ENCODE measurements at places on chromosomes 13 and 19.
A peak's percentile ranks its signal among the peaks of the same experiment; 100 is the strongest.

DNA sequence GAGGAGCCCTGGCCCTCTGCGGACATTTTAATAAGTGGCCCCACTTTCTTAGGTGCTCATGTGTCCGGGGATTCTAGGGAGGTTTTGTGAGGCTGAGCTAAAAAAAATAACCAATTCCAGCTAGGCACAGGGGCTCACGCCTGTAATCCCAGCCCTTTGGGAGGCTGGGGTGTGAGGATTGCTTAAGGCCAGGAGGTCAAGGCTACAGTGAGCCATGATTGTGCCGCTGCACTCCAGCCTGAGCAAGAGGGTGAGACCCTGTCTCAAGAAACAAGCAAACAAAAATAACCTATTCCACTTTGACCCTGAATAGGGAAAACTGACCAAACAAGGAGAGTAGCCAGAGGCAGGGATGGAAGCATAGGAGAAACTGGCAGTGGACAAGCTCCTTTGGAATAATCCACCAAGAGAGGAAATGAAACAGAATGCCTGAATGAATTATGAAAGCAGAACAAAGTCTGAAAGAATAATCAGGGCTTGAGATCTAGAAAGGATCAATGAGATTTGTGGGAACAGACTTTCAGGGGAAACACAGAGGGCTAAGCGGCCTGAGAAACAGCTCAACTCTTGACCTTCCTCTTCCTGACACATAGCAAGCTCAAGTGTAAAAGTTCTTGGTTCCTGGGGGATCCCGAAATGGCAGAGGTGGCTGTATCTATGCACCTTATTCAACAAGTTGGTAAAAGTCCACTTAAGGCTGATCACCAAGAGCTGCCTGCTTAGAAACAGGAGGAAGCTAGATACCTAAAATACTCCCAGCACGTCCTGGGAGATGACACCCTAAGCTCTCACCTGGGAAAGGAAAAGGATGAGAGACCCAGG, 30.1 kb upstream of the FFAR2 start:
- DNase-seq = no peak

- no peak for DNase-seq
Observed at GRCh38 chr13:99046851-99047250, 69.0 kb upstream of the DOCK9 start.

- no peak for DNase-seq
Observed at GRCh38 chr13:24265453-24265852, 43.9 kb upstream of the C1QTNF9 start.

DNA sequence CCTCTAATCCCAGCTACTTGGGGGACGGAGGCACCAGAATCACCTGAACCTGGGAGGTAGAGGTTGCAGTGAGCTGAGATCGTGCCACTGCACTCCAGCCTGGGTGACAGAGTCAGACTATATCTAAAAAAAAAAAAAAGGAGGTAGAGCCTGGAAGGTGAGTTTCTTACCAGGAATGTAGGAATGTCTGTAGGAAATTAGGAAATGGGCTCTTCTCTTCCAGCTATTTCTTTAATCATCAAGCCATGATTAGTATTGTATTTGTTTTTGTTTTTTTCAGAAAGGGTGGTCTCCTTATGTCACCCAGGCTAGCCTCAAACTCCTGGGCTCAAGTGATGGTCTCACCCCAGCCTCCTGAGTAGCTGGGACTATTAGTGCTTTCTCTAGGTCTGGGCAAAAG, 26.3 kb upstream of the SERP2 start:
- DNase-seq = no peak

GRCh38 chr13:42270857-42271215, 1.1 kb upstream of the AKAP11 start:
- no peak for DNase-seq

DNA sequence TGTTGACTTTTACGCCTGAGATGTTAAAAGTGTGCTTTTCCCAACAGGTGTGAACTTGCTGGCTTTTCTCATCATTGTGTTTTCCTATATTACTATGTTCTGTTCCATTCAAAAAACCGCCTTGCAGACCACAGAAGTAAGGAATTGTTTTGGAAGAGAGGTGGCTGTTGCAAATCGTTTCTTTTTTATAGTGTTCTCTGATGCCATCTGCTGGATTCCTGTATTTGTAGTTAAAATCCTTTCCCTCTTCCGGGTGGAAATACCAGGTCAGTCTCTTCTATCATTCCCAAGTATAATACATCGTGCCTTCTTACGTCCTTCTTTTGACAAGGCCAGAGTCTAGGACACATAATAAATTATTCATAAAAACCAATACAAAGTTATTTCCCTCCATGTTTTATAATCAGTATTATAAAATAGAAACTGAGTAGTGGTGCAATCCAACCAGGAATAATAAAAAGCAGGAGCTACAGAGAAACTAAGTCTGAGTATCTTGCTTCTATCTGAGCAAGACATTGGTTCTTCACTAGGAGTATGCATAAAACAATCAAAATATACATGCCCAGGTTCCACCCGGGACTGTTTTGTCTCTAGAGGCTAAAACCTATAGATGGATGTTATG, 57.9 kb downstream of the RXFP2 start:
- no peak for DNase-seq

DNA sequence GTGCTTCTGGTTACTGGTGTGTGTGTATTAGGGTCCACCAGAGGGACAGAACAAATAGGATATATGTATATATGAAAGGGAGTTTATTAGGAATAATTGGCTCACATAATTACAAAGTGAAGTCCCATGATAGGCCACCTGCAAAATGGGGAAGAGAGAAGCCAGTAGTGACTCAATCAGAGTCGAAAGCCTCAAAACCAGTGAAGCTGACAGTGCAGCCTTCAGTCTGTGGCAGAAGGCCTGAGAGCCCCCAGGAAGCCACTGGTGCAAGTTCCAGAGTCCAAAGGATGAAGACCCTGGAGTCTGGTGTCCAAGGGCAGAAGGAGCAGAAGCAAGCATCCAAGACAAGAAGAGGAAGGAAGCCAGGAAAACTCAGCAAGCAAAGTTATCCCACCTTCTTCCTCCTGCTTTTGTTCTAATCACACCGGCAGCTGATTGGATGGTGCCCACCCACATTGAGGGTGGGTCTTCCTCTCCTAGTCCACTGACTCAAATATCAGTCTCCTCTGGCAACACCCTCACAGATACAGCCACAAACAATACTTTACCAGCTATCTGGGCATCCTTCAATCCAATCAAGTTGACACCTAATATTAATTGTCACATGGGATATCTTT, 21.7 kb upstream of the SCEL start:
- DNase-seq = no peak

DNA sequence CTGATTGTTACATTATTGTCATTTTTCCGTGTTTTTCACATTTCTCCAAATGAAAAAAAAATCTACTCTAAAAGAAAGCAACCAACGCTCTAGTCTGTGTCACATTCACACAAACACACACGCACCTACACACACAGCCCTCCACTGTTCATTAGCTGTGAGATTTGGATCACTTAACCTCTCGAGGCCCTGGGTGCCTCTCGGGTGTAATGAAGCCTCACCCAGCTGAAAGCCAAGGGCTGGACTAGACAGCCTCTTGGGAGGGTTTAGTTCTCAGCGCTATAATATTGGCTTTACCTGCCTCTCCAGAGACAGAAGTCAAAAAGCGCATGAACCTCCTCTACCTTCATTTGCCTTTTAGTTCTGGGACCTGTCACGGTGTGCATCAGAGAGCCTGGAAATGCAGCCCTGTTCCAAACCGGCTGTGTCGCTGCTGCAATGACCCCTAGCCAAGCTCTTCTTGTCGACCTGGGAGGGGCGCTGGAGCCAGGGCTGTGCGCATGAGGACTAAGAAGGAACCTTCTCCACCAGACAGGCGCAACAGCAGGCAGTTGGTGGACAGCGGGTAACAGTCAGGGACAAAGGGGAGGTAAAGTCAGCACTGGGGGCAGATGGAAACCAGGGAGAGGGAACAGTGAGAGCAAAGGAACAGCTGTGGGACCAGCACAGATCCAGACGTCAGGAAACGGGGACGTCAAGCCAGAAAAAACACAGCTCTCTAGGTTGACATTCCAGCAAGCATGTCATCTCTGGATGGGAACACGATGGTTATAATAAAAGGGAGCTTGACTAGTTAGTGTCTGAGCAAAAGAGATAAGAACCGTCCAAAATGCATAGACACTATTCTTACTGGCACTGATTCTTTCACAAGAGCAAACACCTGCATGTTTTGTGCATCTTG, 375.9 kb downstream of the EFNB2 start:
- no peak for DNase-seq

GRCh38 chr13:53775807-53776206, 747.2 kb downstream of the OLFM4 start:
- no peak for DNase-seq

DNA sequence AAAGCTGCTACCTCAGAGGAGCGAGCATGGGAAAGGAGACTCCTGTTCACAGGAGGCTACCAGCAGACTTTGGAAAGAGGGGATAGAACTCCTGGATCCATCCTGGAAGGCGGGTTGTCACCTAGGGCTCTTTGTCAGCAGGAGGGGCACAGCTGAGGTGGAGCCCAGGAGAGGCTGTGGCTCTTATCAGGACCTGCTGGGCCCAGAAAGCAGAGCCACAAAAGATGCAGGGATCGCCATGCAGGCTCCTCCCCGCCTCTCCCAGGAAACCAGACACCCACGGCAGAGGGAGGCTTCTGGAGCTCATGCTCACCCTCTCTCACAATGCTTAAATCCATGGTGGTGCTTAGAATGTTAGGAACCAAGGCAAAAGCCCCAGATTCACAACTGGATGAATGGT, 994.2 kb downstream of the UQCRFS1 start:
- DNase-seq = no peak

DNA sequence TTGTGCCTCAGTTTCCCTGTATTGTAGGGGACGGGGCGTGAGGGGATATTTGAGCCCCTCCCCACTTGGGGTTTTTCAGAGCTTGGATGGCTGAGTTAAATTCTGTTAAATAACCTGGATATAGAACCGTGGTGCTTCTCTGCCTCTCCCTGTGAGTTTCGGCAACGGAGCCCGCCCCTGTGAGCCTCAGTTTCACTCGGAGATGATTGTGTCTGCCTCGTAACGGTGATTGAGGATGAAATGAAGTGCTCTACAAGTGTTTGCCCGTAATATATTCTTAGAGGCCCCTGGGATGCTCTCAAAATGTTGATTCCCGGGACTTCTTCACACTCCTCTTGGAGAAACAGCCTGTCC, 509 bp downstream of the KXD1 start:
- DNase-seq = no peak

DNA sequence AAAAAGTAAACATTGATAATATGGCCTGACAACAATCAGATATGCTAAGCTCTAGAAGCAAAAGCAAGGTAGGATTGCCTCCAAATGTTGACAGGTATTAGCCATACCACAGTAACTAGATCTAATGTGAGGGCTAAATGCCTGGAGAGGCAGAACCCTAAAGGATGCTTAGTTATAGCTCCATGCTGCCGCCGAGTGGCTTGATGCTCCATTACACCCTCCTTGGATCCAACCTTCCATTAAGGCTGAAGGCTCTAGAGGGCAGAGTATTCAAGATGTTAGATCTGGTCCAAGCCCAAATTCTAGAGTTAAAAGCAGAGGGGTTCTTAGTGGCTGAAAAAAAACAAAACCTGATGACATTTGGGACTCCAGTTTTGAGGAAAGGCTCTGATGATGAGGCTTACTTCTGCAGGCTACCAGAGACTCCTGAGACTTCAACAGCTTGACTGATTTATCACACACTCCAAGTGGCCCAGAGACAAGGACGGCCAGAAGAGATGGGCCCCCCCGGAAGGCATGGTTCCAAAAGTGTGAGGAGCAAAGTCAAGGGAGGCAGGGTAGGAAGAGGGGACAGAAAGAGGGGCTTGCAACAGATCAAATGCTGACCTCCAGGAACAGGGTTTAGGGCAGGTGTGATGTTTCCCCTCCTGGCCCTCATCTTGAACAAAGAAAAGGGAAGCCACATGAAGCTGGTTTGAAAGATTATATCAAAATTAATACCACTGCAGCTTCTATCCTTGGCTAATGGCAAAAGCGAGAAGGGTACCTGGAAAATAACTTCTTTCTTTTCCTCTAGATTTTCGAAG, 21.9 kb upstream of the CPB2 start:
- peak; percentile 42 for DNase-seq

- no peak for DNase-seq
Observed at GRCh38 chr13:87537951-87538350, 133.2 kb upstream of the SLITRK5 start.

GRCh38 chr19:708154-709143, at the start of gene PALM:
TSS of gene PALM (plus strand) at chr19:708935. CDS start at chr19:709147, 212 bp downstream.
- DNase-seq = no peak

DNA sequence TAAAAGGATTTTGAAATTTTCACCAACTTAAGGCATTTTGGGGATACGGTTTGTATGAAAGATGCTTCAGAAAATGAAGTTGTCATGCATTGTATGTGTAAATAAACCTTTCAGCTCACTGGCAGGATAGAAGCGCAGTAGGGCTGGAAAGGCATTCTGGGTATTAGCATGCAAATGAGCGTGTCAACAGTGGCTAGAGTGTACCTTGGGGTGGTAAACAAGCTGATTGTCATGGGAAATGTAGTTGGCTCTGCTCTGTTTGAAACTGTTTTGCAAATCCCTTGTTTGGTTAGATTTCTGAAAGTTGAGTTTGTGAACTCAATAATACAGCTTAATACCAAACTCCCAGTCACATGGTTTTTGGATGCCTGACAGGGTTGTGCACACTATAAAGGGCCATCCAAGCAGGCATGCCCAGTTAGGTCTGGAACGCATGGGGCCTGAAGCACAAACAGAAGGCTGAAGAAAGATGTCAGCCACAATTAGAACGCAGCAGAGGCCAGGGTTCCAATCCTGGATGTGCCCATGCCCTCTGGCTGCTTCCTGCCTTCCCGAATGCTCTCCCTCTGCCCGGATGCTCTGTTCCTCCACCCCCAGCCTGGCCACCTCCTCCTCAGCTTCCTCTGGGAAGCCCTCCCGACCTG, 14.6 kb downstream of the GSX1 start:
- DNase-seq = no peak

GRCh38 chr13:45055198-45055901, 65.0 kb upstream of the GTF2F2 start:
- DNase-seq = peak; percentile 46

DNA sequence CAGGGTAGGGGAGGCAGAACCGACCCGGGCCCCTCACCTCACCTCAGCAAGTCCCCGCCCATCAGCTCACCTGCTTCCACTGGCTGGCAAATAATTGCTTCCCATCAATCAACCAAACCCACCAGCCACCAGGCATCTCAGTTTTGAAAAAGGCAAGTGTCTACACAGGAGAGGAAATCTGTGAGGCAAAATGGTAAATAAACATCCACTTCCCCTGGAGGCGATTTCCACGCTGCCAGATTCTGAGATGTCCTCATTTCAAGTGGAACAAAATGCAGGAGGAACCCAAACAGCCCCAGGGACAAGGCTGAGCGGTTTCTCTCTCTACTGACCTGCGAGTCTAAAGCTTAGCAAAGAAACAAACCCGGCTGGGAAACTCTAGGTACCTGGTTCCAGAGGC, 117.5 kb downstream of the CRYL1 start:
- DNase-seq = no peak

GRCh38 chr13:32017474-32017873, 14.1 kb upstream of the FRY start:
- DNase-seq = no peak

All from stimulated activated CD4-positive, alpha-beta T cell treated with anti-CD3 and anti-CD28 coated beads, Interleukin-2, amount 100 ng/mL, for 48 hours (primary cell).